CD4-positive, alpha-beta T cell treated with Interleukin-10 for 1 hour (primary cell): ENCODE measurements at places on chromosomes 4 and X.
A peak's percentile ranks its signal among the peaks of the same experiment; 100 is the strongest.

DNA sequence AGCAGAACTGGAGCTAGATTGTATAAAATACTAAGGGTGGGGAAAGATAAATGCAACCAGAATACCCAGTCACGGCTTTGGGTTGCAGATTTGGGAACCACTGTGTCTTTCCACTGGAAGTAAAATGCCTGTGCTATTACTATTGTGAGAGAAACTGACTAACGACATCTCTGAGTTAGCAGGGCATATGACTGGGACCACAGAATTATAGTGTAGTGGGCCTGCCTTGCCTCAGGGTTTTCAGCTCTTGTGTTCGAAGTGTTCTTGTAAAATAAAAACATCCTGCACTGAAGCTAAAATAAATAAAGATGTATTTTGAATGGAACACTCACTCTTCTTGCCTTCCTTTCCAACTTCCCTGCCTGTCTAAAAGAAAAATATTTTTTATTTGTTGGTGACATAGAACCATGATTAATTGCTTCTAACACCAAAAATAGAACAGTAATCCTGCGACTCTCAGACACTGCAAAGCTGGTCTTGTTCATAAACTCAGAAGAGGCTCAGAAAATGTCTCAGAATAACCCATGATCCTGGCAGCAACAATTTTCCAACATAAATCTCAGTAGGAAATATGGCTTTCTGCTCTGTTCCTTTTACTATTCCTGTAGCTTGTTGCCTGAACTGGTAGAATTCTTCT is 104.2 kb downstream of the FAM47B start:
- DNase-seq = no peak

GRCh38 chr4:2939383-2940243 is 23.6 kb downstream of the NOP14 start:
- no peak for DNase-seq

- DNase-seq = peak; percentile 1
Observed at GRCh38 chr4:175891851-175892250, 79.8 kb upstream of the GPM6A start.

GRCh38 chr4:110096405-110096804 is 102.0 kb downstream of the ELOVL6 start:
- DNase-seq = no peak

GRCh38 chr4:153976954-153977353 is 188.1 kb upstream of the SFRP2 start:
- no peak for DNase-seq

DNA sequence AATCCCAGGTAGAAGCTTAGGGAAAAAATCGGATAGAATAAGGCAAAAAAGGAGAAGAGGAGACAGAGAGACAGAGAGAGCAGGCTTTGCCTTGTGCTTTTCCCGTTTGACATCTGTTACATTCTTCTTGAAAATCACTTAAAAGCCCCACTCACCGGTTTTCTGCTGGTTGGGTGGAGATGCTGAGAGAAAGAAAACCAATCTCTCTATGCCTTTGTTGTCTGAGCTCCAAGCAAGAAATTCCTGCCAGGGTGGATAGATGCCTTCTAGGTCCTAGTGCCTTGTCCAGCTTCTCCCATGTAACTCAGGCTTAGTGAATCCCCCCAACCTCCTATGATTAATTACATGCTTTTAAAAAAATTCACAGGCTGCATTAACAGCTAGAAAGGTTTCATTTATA is at the start of gene DCX:
Gene DCX (minus strand): TSS at position 210 of the 400 bp plus-strand sequence. CDS start 1,794 bp downstream, outside the sequence.
- no peak for DNase-seq

DNA sequence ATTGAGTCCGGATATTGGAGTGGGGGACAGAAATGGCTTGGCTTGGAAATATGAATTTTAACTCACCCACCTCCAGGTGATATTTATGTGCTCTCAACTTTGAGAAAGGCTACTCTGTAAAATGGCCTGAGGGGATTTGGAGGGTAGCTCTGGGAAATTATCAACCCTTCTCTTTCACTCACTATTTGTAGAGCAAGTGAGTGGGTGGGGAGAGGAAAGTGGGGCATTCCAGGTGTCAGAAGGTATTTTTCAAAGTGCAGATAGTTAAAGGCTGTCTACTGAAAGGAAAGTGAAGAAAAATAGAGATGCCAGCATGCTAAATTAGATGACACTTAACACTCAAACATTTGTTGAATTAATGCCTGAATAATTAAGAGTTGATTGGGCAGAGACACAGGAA is 44.1 kb downstream of the TMEM164 start:
- DNase-seq = no peak

DNA sequence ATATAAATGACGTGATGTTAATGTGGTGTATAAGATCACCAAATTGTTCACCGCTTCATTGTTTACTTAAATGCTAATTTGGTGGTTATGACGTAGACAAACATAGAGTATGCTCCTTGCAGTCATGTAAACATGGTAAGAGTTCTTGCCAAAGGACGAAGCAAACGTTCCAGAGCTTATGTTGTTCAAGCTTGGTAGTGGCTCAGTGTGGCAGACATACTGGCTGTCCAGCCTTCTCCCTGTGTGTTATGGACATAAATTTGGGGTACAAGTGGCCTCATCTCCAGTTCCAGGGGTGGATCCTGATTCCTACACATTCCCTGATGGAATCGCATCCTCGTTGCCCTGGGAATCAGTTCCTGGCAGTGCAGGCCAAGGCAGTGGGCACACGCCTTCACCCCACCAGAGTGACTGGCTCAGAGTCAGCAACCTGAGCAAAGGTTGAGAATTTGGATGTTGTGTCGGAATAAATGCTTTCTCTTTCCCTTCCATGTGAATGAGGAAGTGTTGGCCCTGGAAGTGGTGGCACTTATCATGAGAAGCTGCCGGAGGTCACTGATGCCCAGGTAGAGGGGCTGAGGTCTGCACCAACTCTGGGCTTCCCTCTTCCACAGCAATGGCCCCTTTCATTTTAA is 25.4 kb downstream of the F11 start:
- DNase-seq = no peak

GRCh38 chrX:1452516-1453394 is at the start of gene ASMTL:
TSS of gene ASMTL (minus strand) at chrX:1452909. CDS start at chrX:1452840, 69 bp downstream.
- peak; percentile 99 for DNase-seq

DNA sequence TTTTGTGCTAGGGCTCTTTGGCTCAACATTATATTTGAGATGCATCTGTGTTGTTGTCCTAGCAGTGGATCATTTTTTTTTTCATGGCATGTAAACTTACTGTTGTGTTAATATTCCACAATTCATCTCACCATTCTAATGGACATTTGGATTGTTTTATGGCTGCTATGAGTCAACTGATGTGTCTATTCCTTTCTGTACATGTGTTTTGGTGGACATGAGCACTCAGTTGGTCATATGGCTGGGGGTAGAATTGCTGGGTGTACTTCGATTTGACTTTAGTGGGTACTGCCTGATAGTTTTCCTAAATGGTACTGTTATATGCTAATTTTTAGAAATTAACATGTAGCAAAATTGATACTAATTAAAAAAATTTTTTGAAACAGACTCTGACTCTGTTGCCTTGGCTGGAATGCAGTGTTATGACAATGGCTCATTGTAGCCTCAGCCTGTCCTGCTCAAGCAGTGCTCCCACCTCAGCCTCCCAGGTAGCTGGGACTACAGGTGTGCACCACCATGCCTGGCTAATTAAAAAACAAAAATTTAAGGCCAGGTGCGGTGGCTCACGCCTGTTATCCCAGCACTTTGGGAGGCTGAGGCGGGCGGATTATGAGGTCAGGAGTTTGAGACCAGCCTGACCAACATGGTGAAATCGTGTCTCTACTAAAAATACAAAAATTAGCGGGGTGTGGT is 9.0 kb downstream of the FAM193A start:
- no peak for DNase-seq

GRCh38 chr4:142091691-142092182 is 455.4 kb downstream of the IL15 start:
- no peak for DNase-seq

GRCh38 chr4:183096276-183096965 is 2.6 kb upstream of the WWC2 start:
- no peak for DNase-seq
